ENCODE measurements at places on chromosomes 7 and 10. TPM values are rescaled to one million over a fixed set of nuclear protein-coding genes. Genes with fewer than 3 reads are reported as not detected.

Gene SOSTDC1
- 1.9 TPM for total RNA-seq

Gene CRTAC1
- total RNA-seq: 1.5 TPM

Gene ESYT2
- 41.4 TPM for total RNA-seq

Gene MICU1
- total RNA-seq: 22.8 TPM

Gene AKR1C1
- 54.2 TPM for total RNA-seq

Gene CYP2C19
- 1.4 TPM for total RNA-seq

Gene CLRN3
- not detected for total RNA-seq

Gene HSPA14
- 10.7 TPM for total RNA-seq

Gene TEX36
- not detected for total RNA-seq

Gene GNG11
- total RNA-seq: 1.4 TPM

Gene ARHGEF5
- 47.0 TPM for total RNA-seq

Gene SLC26A5
- not detected for total RNA-seq

Gene ALDH18A1
- 42.6 TPM for total RNA-seq

Gene TM9SF3
- total RNA-seq: 60.7 TPM

Gene ZMYND11
- total RNA-seq: 30.0 TPM

Gene MRLN
- total RNA-seq: not detected

Gene TCAF1
- total RNA-seq: 12.6 TPM

Gene BEND7
- total RNA-seq: 0.56 TPM

Gene TWNK
- 5.7 TPM for total RNA-seq

Gene PTPN12
- 54.9 TPM for total RNA-seq

Gene PCLO
- total RNA-seq: 4.4 TPM

Gene ELMO1
- total RNA-seq: 4.0 TPM

Data from esophagus mucosa (tissue), 1 donor.